Fibroblast of lung (primary cell): ENCODE measurements at places on chromosomes 13 and 19.

GRCh38 chr13:61727767-61728166 lies 312.1 kb upstream of the PCDH20 start:
- peak; percentile 57 for DNase-seq

GRCh38 chr13:112767506-112768471 lies 78.0 kb downstream of the ATP11A start:
- DNase-seq, result no peak

DNA sequence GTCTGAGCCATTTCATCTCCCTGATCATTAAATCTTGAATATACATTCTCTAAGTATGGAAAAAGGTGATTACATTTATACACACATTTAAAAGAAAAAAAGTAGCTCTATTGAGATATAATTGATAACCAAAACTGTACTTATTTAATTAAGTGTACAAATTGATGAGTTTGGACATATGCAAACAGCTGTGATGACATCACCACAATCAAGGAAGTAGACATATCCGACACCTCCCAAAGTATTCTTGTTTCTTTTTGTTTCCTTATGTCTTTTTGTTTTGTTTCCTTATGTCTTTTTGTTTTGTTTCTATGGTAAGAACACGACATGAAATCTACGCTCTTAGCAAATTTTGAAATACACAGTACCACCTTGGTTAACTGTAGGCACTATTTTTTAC lies 1393.9 kb upstream of the MIR17HG start:
- no peak for DNase-seq

GRCh38 chr13:101146101-101146898 lies 270.0 kb downstream of the NALCN start:
- peak; percentile 45 for DNase-seq

DNA sequence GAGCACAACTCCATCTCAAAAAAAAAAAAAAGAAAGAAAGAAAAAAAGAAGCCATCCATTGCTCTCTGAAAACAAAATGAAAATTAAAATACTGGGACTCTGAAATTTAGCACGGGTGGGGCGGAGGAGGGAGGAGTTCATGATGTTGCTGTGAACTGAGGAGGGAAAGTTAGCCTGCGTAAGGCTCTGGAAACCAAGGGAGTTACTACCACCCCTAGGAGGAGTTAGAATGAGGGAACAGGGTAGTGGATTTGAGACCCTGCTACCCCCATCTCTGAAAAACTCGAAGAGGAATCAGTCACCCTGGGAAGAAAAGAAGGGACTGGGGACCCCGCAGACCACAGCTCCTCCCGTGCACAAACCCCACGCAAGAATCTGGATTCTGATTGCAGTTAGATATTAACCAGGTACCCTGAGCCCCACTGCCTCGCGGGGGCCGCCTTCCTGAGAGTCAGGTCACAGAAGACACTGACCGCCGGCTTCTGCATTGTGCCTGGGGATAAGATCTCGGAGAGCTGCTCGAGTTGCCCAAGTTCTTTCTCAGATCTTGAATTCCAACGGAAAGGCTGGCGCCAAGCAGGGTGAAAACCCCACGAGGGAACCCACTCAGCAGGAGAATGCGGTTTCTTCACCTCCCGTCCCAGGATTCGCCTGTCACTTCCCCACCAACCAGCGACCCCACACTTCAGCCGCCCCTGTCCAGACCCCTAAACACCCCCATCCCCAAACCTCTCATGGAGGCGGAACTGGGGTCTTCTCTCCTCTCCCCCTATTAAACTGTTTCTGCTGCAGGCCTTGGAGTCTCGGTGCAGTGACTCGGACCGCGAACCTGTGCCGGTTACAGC lies 870 bp downstream of the ZNF442 start:
- peak; percentile 10 for DNase-seq

DNA sequence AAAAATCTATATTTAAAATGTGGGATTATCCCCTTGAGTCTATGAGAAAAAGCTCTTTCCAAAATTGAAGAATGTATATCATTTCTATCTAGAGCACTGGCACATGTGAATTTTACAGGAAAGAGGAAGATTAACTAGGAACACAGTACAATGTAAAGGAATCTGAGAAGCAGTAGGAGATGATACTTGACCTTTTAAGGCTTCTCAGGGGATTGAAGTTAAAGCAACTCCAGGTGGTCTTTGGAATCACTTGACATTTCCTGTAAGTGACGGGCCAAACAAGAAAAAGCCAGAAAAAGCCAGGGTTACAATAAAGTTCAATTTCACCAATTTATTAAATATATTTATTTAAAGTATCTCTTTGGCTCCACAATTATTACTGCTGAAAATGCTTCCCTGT lies 1373.9 kb downstream of the OLFM4 start:
- no peak for DNase-seq

GRCh38 chr19:39409208-39410016 lies 2.8 kb downstream of the ZFP36 start:
- no peak for DNase-seq

GRCh38 chr13:99353246-99353600 lies 46.0 kb upstream of the GPR183 start:
- DNase-seq, result no peak

DNA sequence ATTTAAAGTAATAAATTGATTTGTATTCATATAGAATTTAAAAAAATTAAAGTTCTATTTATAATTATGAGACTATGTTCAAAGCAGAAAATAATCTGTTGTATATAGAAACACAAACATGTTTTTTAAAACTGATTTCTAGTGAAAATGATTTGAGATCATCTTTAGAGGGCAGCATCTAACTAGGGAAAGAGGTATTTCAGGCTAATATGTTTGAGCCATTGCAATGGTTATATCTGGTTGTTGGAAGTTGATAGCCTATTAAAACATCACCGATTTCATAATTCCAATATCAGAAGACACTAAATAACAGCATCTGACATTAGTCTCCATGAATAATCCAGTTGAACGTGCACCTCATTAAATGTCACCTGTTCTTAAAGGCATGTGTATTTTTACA lies 79.8 kb upstream of the SLITRK6 start:
- DNase-seq, result no peak

DNA sequence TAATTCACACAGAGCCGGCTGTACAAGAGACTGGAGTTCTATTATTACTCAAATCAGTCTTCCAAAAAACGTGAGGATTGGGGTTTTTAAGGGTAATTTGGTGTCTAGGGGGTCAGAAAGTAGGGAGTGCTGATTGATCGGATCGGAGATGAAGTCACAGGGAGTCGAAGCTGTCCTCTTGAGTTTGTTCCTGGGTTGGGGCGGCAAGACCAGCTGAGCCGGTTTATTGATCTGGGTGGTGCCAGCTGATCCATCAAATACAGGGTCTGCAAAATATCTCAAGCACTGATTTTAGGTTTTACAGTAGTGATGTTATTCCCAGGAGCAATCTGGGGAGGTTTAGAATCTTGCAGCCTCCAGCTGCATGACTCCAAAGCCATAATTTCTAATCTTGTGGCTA lies 262.7 kb downstream of the KCNRG start:
- no peak for DNase-seq

DNA sequence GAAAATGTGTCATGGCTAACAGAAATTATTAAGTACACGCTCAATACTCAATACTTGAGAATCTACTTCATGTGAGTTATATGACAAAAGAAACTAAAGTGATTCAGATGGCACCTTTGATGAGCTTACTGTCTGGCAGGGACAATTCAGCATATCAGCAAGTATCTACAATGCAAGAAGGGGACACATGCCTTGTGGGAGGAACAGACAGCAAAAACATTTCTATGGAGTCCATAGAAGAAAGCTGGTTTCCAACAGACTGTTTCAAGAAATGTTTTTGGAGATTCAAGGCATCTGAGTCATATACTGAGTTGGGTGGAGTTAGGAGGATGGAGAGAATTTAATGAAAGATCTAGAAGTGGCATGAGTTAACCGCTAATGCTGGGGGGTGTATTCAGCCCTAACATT lies 54.7 kb downstream of the MBNL2 start:
- DNase-seq, result peak; percentile 68

DNA sequence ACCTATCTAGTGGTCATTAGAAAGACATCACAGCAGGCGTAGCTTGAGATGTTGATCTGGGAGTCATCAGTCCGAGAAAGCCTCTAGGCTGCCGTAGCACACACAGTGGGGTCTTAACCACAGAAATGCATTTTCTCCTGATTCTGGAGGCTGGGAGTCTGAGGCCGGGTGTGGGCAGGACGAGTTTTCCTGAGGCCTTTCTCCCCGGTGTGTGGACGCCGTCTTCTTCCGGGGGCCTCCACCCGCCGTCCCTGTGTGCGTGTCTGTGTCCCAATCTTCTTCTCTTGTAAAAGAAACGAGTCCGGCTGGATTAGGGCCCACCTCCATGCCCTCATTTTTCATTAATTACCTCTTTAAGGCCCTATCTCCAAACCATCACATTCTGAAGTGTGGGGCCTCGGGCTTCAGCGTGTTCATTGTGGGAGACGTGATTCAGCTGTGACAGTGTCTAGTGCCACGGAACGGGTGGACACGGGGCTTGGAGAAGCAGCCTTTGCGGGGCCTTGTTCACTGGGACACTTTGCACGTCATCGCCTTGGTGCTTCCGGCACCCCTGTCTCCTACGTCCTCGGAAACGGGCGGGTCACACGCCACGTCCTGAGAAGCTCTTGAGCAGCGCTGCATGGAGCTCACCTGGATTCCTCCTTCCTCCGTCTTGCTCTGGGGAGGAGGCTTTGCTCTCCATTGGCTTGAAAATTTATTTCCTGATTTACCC lies 208.9 kb upstream of the SOX1 start:
- DNase-seq, result no peak

GRCh38 chr19:43616306-43616705 lies 3.1 kb downstream of the ZNF428 start:
- DNase-seq, result no peak

DNA sequence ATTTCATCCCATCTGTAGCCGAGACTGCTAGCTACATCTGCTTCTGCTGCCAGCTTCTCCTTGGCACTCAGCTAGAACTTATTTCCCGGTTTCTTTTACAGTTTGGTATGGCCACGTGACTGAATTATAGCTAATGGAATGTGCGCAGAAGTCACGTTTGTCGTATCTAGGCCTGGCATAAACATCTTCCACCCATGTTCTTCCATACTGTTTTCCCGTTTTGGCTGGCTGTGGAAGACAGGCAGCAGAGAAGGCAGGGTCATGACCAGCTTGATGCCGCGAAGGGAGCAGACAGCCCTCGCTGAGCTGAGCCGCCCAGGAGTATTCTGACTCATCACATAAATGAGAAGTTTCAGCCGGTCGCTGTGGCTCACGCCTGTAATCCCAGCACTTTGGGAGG lies 186.7 kb downstream of the RFC3 start:
- no peak for DNase-seq

DNA sequence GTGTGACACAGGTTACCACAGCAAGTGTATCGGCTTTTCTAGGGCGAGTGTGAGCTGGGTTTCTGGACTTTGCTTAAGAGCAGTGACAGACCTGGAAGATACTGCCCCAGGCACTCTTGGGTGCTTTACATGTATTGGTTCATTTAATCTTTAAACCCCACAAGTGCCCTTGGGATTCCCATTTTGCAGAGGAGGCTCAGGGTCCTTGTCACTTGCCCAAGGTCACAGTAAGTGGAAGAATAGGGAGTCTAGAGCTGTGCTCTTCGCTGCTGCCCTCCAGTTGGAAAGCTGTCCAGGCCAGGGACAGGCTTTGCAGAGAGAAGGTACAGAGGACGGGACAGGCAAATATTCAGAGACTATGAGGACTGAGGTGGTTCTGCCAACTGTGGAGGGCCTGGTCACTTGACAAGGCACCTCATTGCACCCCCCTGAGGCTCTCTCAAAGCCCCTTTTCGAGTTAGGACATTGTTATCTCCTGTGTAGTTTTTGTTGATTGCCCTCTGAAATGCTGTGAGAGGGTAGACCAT lies 42.4 kb downstream of the BBC3 start:
- no peak for DNase-seq

- DNase-seq, result no peak
These were observed 14.7 kb downstream of the MAG start for GRCh38 chr19:35306473-35307246.

DNA sequence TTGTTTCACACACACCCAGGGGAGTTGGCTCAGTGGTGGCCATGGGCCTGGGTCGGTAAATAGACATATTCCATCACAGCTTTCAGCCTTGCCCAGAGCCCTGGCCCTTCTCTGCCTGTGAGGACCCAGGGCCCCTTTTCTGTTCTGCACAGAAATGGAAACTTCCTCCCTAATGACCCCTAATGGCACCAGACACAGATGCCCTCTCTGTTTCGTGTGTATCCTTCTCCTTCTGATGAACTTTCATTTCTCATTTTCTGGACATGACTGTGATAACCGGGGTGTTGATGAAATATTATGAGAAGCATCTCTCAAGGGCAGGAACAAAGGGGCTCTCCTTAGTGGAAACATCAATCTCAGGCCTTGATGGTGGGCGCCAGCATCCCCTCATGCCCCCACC lies 12.8 kb downstream of the LILRA1 start:
- no peak for DNase-seq

GRCh38 chr19:6737873-6738786 lies 750 bp upstream of the GPR108 start:
- peak; percentile 76 for DNase-seq

DNA sequence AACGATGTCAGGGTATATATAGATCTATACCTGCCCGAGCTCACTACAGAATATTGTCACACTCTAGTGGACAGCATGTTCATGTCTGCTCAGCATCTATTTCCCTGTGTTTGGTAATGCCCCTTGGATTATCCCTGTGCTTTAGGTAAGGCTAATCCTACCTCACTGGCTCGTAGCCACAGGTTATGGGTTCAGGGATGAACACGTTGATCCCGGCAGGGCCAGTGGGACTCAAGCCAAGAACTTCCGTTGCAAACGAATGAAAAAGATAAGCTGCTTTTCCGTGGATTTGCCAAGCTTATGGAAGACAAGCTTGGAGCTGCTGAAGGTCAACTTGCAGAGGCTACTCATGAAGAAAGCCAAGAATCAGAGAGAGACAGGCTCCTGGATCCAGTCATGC lies 400.0 kb upstream of the TSHZ3 start:
- DNase-seq, result no peak

GRCh38 chr13:44379885-44380284 lies 6.3 kb downstream of the SERP2 start:
- no peak for DNase-seq

GRCh38 chr19:29288256-29288655 lies 75.3 kb upstream of the UQCRFS1 start:
- DNase-seq, result no peak

DNA sequence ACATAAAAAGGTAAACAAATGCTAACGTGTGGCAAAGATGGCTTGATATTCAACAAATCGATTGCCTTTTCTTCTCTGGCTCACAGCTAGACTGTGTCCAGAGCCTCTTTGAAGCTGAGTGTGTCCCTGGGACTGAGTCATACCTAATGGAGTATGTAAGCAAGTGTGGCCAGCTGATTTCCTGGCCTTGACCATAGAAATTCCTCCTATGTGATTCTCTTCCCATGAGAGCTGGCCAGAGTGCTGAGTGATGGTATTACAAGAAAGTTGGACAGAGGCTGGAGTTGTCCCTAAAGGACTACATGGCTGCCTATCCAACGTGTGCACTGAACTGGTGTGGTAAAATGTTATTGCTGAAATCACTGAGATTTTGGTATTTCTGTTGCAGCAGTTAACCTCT lies 320.1 kb upstream of the SLC10A2 start:
- peak; percentile 49 for DNase-seq
